ENCODE measurements at places on chromosomes 2 and 18.

DNA sequence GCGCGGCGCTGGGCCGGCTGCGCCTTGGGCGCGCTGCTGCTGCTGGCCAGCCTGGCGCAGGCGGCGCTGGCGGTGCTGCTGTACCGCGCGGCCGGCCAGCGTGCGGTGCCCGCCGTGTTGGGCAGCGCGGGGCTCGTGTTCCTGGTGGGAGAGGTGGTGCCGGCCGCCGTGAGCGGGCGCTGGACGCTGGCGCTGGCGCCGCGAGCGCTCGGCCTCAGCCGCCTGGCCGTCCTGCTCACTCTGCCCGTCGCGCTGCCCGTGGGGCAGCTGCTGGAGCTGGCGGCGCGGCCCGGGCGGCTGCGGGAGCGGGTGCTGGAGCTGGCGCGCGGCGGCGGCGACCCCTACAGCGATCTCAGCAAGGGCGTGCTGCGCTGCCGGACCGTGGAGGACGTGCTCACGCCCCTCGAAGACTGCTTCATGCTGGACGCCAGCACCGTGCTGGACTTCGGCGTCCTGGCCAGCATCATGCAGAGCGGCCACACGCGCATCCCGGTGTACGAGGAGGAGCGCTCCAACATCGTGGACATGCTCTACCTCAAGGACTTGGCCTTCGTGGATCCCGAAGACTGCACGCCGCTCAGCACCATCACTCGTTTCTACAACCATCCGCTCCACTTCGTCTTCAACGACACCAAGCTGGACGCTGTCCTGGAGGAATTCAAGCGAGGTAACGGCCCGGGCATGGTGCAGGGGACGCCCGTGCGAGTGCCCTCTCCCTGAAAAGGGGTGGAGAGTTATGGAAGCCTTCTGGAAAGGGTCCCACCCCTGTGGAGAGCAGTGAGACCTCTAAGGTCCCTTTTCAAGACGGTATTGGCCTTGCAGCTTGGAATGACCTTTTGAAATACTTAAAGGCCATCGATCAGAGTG is 1.0 kb downstream of the CNNM3 start:
- no peak for DNase-seq

- DNase-seq, result no peak
These were observed 109.6 kb upstream of the EML6 start for GRCh38 chr2:54613794-54614257.

GRCh38 chr2:100580367-100581276 is 17.8 kb downstream of the PDCL3 start:
- no peak for DNase-seq

DNA sequence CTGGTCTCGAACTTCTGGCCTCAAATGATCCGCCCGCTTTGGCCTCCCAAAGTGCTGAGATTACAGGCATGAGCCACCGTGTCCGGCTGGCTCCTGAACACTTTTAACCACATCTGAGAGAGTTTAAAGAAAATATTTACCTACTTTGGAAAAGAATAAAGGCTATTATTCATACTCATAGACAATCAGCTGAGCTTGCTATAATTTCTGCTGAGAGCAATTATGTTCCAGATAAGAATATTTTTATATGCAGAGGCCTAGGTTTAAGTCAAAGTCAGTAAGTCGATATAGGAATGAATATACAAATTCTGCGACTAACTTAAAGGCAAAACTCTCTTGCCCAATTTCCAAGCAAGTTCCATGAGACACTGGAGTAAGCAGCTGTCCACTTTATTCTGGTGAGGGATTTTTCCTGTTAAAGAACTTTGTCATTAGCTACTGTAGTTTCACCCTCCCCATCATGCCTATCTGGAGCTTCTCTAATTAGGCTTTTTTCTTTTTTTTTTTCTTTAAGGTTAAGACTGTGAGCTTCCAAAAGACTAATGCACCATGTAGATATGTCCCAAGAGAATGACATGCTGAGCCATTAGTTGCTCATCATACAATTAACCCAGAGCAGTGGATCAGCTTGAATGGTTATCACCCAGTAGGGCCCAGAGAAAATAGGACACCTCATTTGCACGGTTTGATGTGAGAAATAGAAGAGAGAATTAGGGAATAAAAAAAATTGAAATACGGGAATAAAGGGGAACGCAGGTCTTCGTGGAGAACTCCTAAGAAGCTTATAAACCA is 260.1 kb downstream of the KCNE4 start:
- DNase-seq, result no peak

DNA sequence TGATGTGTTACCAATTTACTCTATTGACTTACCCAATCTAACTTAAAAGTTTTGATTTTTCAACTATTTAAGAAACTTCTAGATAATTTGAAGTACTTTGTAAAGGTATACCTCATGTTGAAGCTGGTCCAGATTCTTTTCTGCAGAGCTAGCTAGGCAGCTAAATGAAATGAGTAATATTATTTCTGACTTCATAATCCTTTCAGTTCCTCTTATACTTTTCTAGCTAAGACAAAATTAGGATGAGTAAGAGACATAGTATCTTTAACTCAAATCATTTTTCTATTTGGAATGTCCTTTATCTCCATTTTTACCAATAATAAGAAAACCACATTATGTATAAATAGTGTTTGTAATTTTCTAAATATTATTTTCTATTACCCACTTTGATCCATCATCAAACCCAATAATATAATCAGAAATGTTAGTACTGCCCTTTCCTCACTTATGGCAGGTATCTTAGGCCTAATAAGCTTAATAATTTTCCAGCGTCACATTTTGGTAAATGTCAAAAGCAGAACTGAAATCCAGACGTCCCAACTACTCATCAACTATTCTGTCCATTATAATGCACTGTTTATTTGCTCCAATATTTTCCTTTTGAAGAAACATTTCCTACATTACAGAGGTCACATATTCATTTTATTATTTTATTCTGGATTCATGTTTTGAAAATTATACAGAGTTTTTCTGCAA is 456.6 kb downstream of the THSD7B start:
- no peak for DNase-seq

- DNase-seq, result no peak
These were observed 1660.6 kb upstream of the NXPH2 start for GRCh38 chr2:140440815-140441214.

- DNase-seq, result no peak
These were observed 95.3 kb downstream of the MREG start for GRCh38 chr2:215917953-215918620.

DNA sequence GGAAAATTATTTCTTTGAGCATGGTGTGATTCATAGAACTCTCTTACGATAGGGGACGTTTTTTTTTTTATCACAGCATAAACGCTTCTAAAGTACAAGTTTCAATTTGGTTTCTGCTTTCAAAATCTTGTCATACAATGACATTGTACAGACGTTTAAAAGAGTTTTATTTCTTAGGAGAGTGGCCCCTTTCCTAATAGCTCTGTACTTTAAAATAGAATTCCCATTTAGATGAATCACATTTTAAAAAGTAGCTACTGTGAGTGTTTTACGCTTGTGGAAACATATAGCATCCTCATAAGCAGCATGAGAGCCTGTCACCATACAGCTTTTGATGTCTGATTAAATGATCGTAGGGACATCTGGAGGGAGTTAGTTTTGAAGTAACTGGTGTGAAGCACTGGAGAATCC is 510.9 kb downstream of the PARD3B start:
- no peak for DNase-seq

- no peak for DNase-seq
These were observed 94.2 kb upstream of the RAB27B start for GRCh38 chr18:54734059-54734458.

DNA sequence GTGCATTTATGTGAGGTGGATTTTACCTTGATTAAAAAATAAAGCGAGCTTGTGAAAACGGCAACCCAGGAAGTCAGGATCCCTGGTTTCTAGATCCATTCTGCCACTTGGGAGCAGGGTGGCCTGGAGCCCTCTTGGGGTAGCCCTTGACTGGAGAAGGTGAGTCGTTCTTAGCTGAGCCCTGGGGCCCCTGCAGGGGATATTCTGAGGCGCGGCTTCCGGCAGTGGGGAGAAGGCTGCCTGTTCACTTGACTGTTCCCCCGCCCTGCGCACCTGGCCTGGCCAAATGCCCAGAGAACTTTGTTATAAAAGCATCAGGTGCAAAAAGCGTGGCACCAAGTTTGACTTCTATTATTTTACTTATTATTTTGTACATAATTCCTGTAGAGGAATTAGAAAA is 221.9 kb downstream of the DYSF start:
- DNase-seq, result peak; percentile 6

GRCh38 chr2:240909216-240909974 is 3.3 kb downstream of the CROCC2 start:
- no peak for DNase-seq

DNA sequence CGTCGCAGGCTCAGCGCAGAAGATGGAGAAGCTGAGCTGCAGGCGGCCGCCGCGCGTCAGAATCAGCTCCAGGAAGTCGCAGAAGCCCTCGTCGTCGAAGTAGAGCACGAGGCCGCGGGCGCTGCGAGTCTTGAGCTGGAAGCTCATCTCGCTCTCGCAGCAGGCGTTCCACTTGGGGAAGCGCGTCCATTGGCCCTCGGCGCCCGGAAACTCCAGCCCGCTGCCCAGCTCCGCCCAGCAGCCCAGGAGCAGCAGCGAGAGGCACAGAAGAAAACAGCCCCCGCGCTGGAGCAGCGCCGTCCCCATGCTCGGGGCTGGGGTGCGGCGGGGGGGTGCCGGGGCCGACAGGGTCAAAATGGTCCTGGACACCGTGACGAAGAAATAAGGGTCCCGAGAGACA is 4.0 kb downstream of the NRXN1 start:
- no peak for DNase-seq

DNA sequence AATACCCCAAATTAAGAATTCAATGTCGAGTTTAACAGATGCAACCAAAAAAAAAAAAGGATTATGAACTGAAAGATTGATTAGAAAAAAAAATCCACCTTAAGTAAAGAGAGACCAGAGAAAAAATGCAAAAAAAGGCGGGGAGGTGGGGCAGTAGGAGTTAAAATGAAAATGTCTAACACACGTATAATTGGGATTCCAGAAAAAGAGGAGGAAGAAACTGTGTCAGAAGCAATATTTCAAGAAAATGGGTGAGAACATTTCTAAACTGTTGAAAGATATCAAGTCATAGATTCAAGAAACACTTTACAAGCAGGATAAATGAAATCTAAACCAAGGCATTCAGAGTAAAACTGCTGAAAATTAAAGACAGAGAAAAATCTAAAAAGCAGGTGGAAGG is 226.9 kb downstream of the KLHL29 start:
- no peak for DNase-seq

- DNase-seq, result no peak
These were observed 100.2 kb downstream of the TNS1 start for GRCh38 chr2:217902379-217903141.

GRCh38 chr2:84971510-84972206 is 697 bp downstream of the KCMF1 start:
- DNase-seq, result no peak

DNA sequence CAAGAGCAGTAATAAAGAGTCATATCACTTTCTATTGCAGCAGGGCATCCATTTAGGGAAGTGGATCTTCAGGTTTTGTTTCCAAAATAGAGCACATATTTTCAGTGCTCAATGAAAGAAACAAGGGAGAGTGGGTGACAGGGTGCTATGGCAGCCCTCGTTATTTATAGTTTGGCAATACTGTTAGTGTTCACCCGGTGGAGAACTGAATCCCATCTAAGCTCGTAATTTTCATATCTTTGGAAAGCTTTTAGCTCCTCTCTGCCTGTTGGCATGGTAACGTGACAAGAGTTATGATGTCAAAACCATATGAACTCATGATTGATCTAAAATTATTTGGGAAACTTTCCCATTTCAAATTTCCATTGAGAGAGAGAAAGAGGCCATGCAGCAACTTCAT is 331.9 kb downstream of the LRRTM1 start:
- DNase-seq, result no peak

GRCh38 chr2:142952793-142953494 is 75.5 kb downstream of the KYNU start:
- no peak for DNase-seq

GRCh38 chr18:28147674-28148171 is 29.2 kb downstream of the CDH2 start:
- no peak for DNase-seq

DNA sequence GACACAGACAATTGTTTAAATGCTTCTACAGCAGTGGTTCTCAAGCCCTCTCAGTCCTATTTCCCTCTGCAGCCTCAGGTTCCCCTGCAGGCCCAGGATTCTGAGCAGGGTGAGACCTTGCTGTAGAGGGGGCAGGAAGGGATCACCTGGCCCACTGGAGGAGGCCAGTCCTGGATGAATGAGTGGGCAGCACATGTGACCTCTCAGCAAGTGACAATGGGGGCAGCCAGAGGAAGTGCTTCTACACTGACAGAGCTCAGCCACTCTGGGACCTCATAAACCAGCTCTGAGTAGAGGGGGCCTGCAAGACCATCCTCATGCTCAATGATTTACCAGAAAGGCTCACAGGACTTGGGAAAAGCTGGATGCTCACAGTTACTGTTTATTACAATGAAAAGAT is 63.2 kb downstream of the ASB1 start:
- no peak for DNase-seq

- DNase-seq, result no peak
These were observed 105.0 kb downstream of the LAMA3 start for GRCh38 chr18:23793985-23794867.

DNA sequence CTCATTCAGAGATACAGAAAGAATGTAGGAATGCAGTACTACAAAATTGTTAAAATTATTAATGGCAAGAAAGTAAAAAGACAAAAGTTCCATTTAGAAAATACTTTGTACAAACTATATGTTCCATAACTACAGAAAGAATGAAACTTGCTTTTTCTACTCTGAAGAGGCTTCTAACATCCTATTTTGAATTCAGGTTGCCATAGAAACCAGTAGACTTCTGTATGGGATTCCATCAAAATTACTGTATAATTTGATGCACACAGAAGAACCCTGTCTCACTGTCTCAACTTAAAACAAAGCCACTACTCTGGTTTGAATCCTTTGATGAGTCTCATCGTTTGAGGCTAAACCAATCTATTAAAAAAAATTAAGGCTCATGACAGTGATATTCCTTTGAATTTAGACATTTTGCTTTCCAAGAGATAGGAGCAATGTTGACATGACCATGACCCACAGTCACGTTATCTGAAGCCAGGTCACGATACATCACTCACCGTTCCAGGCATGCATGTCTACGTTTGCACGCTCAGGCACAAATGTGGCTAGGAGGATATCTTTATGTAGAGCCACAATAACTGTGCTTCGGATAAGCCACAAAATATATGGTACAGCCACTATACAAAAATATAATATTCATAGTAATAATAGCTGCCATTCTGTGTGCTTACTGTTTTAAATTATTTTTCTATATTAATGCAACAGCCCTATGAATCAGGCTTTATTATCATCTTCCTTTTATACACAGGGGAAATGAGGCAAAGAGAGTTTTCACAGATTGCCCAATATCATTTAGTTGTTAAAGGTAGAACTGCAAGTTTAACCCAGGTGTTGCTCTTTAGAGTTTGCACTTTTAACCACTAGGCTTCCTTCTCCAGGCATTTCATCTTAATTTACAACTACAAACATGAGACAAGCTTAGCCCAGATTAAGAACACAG is 82.4 kb downstream of the CACNB4 start:
- DNase-seq, result no peak
